ENCODE measurements at places on chromosomes 3 and 15.
A peak's percentile ranks its signal among the peaks of the same experiment; 100 is the strongest.

DNA sequence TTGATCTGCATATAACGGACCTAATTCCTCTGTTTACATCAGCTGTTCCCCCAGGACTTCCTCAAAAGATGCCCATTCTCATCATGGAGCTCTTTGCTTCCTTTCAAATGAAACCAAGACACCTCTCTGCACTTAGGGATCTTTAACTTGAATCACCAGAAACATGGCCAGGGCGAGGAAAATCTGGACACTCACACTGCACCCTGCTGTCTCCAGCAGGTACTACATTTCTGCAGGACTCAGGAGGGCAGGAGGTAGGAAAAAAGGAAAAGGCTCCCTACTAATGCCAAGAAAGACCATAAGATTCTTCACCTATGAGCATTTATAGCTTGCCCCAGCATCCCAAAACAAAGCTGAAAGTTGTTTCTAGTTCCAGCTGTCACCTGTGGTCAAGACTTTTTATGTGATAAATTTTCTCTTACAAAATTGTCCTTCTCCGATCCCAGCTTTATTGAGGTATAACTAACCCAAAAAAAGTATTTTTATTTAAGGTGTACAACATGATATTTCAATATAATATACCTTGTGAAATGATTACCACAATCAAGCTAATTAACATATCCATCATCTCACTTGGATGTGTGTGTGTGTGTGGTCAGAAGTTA is 87.3 kb upstream of the C15orf61 start:
- no peak for DNase-seq

GRCh38 chr3:179972881-179973423 is 63.8 kb downstream of the PEX5L start:
- no peak for DNase-seq

- no peak for DNase-seq
These were observed 162.6 kb downstream of the IL1RAP start for GRCh38 chr3:190676481-190676880.

DNA sequence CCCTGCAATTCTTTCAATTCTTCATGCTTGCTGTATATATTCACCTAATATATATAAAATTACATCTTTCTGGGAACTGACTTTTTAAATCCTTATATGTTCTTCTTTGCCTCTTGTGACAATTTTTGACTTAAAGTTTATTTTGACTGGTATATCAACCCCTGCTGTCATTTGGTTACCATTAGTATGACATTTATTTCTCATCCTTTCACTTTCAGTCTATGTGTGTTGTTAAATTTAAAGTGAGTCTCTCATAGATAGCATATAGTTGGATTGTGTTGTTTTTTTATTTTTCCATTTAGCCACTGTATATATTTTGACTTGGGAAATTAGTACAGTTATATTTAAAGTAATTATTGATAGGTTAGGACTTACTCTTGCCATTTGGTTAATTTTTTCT is 194.9 kb downstream of the DPH6 start:
- no peak for DNase-seq

DNA sequence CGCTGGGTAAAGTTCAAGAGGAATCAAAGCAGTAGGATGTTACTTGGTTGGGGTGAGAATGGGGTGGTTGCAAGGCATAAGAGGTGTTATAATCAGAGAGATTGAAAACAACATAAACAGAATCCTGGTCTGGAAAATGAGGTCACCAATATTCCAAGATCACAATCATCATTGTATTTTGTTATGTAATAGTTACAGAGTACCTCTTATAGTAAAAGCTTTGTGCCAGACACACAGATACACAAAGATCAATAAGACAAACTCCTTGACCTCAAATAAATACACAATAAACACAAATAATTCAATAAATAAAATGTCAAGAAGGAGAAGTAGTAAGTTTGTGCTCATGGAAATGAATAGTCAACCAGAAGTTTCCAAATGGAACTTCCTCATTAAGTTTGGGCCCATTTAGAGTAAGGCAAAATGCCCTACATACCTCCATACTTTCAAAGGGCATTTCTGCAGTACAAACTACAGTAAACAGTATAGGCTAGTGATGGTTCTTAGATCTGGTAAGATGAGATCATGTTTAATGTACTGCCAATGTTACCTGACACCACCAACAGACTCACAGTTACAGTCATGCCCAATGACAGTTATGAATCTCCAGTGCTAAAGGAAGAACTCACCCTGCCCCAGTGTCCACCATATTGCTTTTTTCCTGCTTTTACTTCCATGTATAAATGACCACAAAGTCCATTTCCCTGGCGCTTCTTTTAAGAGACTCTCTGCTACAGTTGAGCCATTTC is 93.4 kb downstream of the KCNMB2 start:
- DNase-seq: no peak

- no peak for DNase-seq
These were observed 41.0 kb upstream of the SLC41A3 start for GRCh38 chr3:126124896-126125295.

GRCh38 chr15:100123611-100124010 is 218.2 kb downstream of the ADAMTS17 start:
- DNase-seq: no peak

DNA sequence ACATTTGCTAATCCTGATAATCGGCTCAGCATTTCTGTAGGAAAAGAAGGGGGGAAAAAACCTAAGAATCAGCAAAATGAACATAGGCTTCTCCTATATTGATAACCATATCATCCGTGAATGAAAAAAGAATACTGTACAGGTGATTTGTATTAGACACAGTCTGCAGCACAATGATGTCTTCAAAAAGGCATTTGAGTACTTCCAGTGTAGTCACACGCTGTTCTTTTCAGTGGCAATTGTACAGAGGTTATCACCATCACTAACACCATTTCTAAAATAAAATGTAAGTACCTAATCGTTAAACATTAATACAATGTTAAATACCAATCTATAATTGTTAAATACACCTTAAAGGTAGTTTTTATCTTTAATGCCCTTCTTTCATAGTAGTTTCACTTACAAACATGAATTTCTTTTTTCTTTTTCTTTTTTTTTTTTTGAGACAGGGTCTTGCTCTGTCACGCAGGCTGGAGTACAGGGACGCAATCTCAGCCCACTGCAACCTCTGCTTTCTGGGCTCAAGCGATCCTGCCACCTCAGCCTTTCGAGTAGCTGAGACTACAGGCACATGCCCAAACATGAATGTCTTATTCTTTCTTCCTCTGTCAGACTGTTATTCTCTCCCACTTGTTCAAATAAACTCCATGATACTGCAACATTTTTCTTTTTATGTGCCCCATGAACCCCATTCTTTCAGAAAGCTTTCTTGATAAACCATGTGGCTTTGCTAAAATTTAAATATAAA is 18.4 kb downstream of the GOLGB1 start:
- DNase-seq: no peak

- no peak for DNase-seq
These were observed 97.1 kb upstream of the TNFAIP8L3 start for GRCh38 chr15:51191766-51192165.

- DNase-seq: no peak
These were observed 146.1 kb upstream of the TPM1 start for GRCh38 chr15:62896380-62896866.

DNA sequence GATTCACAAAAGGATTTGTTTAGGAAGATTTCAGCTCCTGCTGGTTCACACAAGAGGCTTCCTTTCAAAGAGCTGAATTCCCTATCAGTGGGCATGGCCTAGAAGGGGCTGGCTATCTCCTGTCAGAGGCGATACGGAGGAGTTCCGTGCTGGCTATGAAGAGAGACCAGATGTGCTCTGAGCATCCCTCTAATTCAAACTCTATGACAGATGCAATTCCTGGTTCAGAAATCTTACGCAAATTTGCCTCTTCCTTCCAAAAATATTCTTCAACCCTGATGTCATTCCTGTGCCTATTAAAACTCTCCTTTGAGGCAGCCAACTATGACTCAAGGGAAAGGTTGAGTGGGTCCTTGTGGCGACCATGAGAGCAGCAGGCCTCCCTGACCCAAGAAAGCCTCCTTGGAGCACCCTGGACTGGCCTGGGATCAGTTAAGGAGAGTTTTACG is 139.3 kb upstream of the HES1 start:
- no peak for DNase-seq

GRCh38 chr3:7506606-7507180 is 645.8 kb downstream of the GRM7 start:
- no peak for DNase-seq

- DNase-seq: no peak
These were observed 3.4 kb downstream of the ZBTB47 start for GRCh38 chr3:42656680-42657610.

DNA sequence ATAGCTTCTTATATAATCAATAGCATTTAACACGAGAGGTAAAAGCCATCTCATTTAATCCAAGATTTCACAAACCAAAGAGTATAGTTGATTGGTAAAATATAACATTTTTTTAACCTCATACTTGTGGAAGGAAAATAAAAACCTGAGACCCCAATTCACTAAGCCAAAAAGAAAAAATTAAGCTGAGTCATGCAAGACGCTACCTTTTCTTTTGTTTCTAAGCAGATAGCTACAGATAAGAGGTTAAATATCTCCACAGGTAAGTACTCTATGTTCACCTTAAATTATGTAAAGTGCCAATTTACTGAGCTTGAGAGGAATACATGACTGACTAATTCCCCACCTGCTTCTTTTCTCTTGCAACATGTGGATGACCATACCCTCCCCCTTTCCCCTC is 656.4 kb downstream of the MECOM start:
- no peak for DNase-seq

- DNase-seq: no peak
These were observed 22.4 kb upstream of the SMAD6 start for GRCh38 chr15:66679657-66680108.

DNA sequence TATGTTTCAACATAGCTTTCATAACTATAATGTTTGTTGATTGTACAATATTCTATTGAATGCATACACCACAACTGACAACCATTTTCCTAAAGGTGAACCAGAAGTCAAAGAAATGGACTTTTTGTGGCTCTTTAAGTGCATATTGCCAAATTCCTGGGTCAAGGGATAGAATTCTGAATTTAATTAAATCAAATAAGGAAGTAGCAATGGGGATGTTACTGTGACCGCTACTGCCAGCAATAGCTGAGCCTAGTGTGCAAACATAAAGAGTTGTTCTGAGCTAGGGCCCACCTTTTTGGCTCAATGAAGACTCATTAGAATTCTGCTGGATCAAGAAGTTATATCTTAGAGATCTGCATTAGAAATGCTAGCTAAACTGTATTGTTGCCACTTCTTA is 17.3 kb upstream of the KBTBD8 start:
- DNase-seq: no peak

DNA sequence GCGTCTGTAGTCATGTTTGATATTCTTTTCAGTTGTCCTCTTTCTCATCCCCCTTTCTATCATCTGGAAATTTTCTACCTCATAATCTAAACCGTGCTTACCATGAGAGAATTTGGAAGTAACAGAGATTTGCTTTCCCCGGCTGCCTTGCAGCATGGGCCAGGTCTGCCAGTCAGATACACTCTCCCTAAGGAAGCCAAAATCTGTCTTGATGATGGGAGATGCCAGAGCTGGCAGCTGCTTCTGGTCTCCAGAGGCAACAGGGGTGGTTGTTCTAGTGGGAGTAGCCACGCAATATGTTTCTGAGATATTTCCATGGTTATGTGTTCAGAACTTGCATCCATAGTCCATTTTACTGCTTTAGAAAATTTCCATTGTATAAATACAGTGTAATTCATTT is 218.9 kb upstream of the RORA start:
- DNase-seq: no peak

- DNase-seq: no peak
These were observed 464.9 kb downstream of the MFSD1 start for GRCh38 chr3:159266779-159267178.

DNA sequence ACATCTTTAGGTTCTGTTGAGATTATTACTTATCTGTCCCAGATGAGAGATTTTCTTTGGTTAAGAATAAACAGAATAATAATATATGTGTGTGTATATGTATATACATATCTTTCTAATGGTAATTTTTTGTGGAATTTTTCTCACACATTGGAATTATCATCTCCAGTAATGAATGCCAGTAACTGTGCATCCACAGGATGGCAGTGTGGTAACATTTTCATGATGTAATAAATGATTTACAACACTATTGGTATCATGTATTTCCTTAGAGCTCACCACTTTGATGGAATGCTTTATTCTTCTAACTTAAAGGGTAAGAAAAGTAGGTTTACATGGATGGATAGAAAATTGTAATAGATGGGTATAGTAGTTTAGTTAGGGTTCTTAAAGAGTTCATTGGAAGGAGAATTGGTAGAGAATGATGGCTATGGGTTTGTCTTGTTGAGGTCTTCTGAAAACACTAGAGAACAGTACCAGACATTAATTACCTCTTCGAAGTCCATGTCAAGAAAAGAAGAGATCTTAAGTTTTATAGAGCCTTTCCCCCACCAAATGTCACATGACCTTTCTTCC is 78.1 kb downstream of the STT3B start:
- DNase-seq: peak; percentile 10

DNA sequence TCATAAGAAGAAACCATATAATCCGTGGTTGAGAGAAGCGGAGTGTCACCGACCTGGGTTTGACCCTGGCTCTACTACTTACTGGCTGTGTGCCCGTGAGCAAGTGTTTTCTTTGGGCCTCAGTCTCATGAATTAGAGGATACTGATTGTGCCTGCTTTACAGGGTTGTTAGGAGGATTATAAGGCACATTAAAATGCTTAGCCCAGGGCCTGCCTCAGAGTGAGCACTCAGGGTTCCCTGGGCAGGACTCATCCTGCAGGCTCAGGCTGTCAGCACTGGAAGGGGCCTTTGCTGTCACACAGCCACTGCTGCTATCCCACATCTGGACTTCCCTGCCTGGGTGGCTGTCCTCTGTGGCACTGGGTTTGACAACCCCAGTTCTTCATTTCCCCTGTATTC is 4.7 kb downstream of the PLA2G4F start:
- no peak for DNase-seq

DNA sequence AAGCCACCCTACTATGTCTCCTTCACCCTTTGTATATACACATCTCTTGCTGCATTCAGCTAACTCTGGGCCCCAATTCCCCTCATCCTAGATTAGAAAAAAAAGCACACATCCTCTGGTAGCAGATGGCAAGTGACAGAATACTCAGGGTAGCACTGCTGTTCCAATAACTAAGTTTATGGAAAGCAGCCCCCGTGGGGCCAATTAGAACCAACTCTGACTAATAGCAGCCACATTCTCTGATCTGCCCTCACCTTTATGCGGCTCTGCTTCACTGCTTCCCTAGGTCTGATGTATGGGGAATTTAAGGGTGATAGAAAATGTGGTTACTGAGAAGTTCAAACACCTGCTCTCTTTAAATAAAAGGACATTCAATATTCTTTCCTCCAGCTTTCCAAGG is 74.9 kb upstream of the SETMAR start:
- no peak for DNase-seq

DNA sequence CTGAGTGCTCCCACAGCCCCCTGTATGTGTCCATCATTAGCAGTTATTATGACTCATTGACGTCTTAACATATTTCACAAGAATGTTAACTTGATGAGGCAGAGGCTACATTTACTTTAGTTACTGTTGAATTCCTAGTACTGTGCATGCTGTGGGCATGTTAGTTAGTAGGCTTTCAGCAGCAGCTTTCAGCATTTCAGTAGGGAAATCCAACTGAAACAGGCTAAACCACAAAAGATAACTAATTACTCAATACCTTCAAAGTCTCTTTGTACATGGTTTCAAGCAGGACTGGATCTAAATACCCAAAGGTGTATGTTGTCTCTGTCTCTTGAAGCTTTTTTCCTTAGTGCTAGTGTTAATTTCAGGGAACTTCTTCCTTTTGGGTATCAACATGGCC is 229.9 kb upstream of the SUCLG2 start:
- DNase-seq: no peak

- DNase-seq: no peak
These were observed 344.2 kb upstream of the TPRG1 start for GRCh38 chr3:188827576-188827975.

All from non-pigmented ciliary epithelial cell (primary cell).